ENCODE measurements at places on chromosomes 6 and 20.

DNA sequence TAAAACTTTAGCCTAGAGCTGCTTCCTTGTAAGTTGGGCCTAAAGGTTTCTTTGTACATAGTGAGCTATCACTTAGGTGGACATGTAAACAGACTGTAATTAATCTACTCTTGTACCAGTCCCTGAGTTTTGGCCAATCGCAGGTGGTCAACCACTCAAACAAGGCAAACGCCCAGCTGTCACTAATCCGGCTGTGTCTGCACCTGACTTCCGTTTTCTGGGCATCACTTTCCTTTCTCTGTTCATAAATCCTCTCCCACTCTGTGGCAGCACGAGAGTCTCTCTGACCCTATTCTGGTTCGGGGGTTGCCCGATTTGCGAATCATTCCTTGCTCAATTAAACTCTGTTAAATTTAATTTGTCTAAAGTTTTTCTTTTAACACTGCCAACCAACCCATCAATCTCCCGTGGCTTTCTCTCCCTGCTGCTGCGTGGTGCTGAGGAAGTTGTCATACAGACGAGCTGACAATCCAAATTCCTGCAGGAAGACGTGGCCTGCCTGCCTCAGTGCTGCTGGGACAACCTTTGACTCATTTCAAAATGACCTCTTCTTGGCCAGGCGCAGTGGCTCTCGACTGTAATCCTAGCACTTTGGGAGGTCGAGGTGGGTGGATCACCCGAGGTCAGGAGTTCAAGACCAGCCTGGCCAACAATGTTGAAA lies 206.3 kb downstream of the QKI start:
- no peak for DNase-seq

GRCh38 chr6:30769088-30769852 lies 24.9 kb upstream of the IER3 start:
- peak; percentile 36 for DNase-seq

DNA sequence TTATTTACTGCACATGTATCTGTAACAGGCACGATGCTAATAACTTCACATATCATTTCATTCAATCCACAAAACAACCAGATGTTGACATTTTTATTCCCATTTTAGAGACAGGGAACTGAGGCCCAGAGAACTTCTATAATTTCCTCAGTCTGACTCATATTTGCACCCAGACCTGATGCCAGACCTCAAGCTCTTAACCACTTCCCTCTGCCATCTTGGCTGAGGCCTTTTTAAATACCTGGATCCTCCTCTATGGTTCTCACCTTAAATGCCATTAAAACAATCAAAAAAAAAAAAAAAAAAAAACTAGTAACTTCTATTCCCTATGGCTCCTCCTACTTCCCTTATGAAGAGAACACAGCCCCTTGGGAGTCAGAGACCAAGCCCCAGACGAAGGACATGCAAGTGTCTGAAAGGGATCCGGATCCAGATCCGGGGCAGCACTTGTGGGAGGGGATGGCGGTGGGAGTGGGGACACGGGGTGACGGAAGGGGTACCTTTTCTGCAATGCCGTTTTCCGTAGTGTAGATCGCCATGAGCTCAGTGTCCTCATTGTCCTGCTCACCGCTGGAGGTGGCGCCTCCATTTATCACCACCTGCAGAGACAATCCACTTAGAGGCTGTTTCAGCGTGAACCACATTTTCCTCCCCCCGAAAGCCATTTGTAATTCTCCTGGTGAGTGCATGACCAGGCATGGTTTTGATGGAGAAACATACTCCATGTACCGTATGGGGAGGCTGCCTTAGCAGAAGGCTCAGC lies 88.7 kb downstream of the SLC23A2 start:
- DNase-seq: no peak

- no peak for DNase-seq
These were observed 97.5 kb downstream of the FAM120B start for GRCh38 chr6:170404036-170404435.

GRCh38 chr20:8330785-8331695 lies 199.0 kb downstream of the PLCB1 start:
- no peak for DNase-seq

- no peak for DNase-seq
These were observed 121.5 kb downstream of the EYA2 start for GRCh38 chr20:47016068-47016664.

DNA sequence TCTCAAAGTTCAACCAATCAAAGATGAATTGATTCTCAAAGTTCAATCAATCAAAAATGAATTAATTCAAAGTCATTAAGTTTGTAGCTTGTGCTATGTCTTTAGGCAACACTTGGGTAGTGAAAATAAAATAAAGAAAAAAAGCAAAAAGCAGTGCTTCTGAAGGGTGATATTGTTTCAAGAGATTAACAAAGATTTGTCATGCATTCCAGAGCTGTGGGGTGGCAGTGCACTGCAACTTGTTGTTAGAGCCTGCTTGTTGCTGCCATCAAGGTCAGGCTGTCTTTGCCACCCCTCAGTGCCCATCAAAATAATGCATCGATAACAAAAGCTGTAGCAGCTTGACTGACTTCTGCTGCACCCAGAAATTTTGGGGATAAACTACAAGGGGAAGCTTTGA lies 128.6 kb downstream of the RNF144B start:
- no peak for DNase-seq

GRCh38 chr6:52284131-52284459 lies 447 bp downstream of the MCM3 start:
- no peak for DNase-seq

DNA sequence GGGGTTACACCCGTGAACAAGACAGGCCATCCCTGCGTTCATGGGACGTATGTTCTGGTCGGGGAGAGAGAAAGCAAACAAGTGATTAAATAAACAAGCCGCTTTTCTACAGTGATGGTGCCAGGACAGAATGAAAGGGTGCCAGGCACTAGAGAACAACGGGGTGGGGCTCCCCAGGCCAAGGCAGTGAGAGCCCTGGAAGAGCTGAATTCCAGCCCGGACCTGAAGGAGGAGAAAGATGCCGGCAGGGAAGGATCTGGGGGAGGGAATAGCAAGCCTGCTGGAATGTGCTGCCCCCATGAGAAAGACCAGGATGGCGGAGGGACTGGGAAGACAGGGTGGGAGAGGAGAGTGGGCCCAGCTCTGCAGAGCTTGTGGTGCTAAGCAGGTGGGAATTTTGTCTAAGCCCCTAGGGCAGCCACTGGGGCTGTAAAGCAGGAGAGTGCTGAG lies 7.5 kb downstream of the SNAI1 start:
- DNase-seq: no peak

DNA sequence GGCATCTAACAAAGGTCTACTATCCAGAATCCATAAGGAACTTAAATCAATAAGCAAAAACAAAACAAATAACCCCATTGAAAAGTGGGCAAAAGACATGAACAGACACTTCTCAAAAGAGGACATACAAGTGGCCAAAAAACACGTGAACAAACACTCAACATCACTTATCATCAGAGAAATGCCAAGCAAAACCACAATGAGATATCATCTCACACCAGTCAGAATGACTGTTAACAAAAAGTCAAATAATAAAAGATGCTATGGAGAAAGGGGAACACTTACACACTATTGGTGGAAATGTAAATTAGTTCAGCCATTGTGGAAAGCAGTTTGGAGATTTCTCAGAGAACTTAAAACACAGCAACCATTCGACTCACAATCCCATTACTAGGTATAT lies 19.4 kb upstream of the VNN1 start:
- DNase-seq: no peak

- DNase-seq: no peak
These were observed 549.6 kb upstream of the CITED2 start for GRCh38 chr6:139923964-139924475.
